ENCODE measurements at places on chromosomes 2 and 18.

DNA sequence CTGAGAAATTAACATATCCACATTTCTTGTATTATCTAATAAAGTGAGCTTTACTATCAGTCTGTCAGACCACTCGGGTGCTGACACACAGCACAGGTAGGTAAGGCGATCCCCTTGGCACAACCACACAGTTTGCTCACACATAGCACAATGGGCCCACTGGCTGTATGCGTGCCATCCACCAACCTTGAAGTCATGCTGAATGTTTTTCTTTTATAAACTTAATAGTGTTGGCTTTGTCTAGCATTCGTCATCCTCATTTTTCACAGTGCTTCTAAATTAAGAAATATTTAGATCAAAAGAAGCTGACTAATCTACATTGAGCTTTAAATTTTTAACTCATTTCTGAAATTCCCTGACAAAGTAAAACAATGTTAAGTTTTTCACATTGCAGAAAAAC, 50.0 kb upstream of the PAPOLG start:
- DNase-seq: no peak

DNA sequence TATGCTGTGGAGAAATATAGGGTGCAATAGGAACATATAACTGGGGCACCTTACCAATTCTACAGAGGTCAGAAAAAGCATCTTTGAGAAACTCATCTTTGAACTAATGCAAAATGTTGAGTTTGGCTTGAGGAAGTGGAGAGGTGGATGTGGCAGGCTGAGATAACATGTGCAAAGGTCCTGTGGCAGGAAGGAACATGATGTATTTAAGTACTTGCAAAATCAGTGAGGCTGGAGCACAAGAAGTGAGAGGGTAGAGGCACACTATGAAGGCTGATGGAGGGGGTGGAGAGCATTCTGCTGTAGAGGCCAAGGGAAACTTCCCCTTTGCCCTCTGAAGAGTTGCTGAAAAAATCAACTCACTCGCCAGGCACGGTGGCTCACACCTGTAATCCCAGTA, 14.7 kb upstream of the RAB1A start:
- no peak for DNase-seq

- DNase-seq: no peak
These were observed 88.4 kb upstream of the CELF4 start for GRCh38 chr18:37654034-37654433.

GRCh38 chr2:230170532-230170931, 49.3 kb downstream of the SP110 start:
- no peak for DNase-seq

GRCh38 chr2:56713161-56713676, 529.4 kb downstream of the CCDC85A start:
- DNase-seq: no peak

DNA sequence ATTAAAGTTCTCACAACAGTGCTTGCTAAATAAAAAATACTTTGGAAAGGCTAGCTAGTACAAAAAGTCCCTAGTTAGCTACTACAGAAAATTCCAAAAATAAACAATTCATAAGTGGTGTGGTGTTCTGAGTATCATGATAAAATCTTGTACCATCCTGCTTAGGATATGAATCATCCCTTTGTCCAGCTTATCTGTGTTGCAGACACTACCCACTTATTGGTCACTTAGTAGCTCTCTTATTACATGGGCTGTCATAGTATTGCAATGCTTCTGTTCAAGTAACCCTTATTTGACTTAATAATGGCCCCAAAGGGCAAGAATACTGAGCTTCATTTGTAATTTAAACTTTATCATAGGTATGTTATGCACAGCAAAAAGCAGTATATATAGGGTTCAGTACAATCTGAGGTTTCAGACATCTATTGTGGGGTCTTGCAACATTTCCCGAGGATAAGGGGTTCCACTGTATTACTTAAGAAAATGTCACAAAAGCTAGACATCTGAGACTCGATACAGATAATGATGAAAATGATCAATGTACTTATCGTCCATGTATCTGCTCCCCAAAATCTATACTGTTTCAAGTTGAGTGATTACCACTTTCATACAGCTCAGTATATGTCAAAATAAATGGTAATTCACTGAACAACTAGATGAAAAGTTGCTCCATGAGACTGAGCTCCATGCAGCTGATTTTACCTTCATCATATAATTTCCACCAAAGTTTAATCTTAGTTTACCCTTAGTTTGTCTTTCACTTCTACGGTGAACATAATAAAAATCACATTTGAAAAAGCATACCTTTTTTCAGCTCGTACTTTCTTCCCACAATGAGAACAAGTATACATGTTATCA, 93.8 kb downstream of the C2orf74 start:
- no peak for DNase-seq

GRCh38 chr18:46253498-46253897, 149.3 kb downstream of the HAUS1 start:
- no peak for DNase-seq

GRCh38 chr2:135557530-135557929, 26.2 kb downstream of the R3HDM1 start:
- no peak for DNase-seq

DNA sequence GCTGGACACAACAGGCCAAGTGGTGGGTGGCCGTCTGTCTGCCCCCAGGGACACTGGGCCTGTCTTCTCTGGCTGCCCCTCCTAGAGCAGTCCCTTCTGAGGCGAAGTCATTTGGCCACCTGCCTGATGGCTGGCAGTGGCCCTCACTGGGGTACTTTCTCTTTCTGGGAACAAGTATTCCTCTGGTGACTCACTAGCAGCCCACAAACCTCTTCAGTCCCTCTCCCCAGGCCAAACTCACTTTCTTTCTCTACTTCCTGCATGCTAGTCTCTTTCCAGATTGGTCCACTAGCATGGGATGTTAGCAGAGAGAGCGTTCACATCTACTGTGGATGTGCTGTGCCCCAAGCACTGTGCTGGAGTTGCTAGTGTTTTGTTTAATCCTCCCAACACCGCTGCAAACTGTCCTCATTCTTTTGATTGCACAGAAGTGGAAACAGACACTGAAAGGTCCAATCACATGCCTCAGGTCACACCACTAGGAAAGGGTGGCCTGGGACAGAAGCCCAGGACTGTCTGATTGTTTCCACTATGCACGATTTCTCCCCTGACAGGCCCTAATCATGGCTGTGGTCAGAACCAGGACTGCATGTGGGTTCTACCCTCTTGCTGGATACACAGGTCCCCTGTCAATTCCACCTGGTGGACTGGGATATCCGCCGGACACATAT, 5.2 kb downstream of the DYSF start:
- DNase-seq: no peak

- DNase-seq: no peak
These were observed 4.6 kb downstream of the MAP3K20 start for GRCh38 chr2:173079973-173080860.

- no peak for DNase-seq
These were observed 40.3 kb downstream of the CYB5A start for GRCh38 chr18:74251297-74252038.

DNA sequence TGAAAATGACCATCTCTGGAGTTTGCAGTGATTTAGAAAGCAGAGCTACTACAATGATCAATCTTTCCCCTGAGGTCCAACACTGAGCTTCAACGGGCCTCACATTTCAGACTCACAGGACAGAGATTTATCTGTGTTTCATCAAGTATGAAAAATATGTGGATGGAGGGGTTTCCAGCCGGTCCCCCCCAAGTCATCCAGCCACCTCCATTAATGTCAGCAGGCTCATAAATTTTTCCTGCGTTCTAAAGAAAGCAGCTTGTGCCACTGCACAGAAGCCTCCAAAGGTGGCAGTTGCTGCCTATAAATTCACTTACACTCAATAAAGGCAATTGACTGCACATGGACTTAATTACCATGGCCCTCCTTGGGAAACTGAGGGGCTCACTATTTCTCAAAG, 117.4 kb upstream of the ACKR3 start:
- DNase-seq: no peak

- no peak for DNase-seq
These were observed 13.5 kb upstream of the GPR55 start for GRCh38 chr2:230938516-230939065.

DNA sequence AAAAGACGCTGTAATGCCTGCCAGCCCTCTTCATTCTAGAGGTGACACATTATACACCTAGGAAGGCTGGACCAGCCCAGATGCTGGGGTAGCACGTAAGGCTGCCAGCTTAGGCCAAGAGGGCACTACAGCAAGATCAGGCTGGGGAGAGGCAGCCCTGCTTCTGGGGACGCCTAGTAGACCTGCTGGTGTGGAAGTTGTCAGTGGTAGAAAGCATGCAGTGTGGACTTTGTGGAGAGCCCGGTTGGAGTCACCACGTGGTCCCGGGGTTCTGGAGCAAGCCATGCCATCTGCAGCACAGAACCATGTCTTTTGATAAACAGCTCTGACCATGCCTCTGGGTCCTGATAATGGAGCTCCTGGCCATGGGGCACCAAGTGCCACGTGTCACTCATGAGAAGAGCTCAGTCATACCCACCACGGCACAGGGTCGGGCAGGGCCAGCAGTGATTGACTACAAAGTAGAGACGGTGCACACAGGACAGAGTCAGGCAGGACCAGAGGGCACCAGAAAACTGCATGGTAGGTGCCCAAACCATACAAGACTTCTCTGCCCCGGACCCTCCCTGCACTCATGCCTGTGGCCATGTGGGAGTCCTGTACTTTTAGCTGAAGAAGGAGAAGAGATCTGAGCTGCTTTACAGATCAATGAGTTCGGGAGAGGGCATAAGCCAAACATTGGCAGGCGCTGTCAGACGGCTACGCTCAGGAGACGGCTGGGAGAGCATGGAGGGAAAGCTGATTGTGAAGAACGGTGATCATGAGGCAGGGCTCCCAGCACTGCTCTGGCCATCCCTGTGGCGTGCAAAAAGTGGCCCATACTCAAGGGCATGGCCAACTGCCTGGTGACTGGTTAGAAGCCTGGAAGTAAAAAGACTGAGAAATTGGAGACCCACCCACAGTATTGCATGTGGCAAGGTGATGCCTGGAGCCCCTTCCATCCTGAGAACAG, 114.9 kb downstream of the EIPR1 start:
- no peak for DNase-seq

DNA sequence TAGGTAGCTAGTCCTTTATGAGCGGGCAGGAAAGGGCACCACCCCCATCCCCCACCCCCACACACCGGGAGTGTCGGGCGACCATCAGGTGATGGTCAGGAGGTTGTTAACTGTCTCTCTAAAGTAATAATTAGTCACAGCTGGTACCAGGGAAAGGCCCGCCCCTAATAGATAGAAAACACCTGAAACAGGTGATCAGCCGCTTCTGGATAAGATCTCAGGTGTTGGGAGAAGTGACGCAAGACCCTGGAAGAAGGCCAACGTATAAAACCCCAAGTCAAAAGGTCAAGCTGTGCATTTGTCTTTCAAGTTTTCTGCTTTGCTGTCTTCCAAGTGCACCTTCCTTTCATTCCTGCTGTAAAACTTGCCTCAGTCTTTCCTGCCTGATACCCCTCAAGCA, 59.6 kb upstream of the LINC00305 start:
- DNase-seq: no peak

GRCh38 chr2:65379721-65380171, 52.7 kb downstream of the SPRED2 start:
- no peak for DNase-seq

DNA sequence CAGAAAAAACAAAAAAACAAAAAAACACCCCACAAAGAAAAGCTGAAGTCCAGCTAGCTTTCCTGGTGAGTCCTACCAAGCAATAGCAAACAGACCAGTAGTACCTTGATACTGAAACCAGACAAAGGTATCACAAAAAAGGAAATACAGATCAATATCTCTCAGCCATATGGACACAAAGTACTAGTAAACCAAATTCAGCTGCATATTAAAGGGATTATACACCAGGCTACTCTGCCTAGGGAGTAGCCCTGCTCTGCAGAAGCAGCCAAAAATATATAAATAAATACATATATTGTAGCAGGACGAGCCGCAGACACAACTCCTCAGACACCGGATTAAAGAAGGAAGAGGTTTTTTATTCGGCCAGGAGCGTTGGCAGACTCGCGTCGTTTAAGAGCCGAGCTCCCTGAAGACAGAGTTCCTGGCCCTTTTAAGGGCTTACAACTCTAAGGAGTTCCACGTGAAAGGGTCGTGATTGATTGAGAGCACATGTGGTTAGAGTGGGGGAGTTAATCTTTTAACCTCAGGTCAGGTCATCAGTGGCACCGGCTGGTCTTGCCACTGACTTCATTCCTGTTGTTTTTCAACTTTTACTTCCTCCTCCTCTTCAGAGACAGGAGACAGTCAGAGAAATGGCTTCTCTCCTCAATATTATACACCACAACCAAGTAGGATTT, 38.4 kb upstream of the DTNB start:
- no peak for DNase-seq

DNA sequence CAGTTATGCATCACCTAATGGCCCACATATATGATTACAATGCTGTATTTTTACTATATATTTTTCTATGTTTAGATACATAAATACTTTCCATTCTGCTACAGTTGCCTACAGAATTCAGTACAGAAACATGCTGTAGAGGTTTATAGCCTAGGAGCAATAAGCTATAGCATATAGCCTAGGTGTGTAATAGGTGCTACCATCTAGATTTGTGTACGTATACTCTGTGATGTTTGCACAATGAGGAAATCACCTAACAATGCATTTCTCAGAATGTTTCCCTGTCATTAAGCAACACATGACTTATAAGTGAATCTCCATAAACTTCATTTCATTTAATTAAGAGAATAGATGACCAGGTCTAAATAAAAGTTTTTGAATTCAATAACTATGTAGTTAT, 43.5 kb downstream of the SLC38A11 start:
- no peak for DNase-seq

DNA sequence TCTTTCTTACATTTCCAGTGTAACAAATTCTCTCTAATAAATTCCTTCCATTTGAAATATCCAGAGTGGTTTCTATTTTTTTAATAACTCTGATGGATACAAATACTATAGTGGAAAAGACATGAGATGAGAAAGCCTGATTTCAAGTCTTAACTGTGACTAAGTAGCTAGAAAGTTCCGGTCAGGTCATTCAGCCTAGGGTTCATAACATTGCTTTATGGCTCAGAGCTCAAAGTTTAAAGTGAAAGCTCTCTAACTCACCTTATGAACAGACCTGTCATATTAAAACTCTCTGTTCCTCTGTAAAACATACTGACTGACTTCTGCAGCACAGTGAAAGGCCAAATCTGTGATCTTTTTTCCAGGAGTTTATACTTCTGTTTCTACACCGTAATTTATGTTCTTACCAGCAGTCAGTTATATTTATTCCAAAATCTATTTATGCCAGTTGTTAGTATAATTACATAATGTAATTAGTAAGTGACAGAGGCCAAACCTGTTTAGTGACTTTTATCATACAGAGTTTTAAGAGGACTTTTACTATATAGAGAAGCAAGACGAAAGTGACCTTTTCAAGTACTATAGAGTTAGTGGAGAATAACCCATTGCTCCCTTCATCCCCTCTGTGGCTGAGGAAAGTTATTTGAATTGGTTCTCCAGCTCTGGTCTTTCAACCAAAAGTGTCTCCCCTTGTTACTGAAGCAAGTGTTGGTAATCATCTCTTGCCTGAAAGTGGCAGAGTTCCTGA, 118.8 kb upstream of the PDE1A start:
- DNase-seq: no peak

GRCh38 chr2:100036793-100037192, 105.6 kb downstream of the AFF3 start:
- DNase-seq: no peak

GRCh38 chr18:55265984-55266383, 306.7 kb upstream of the CCDC68 start:
- DNase-seq: no peak

All from effector CD4-positive, alpha-beta T cell (primary cell).